ENCODE measurements at places on chromosomes 5 and 9.
A peak's percentile ranks its signal among the peaks of the same experiment; 100 is the strongest.

DNA sequence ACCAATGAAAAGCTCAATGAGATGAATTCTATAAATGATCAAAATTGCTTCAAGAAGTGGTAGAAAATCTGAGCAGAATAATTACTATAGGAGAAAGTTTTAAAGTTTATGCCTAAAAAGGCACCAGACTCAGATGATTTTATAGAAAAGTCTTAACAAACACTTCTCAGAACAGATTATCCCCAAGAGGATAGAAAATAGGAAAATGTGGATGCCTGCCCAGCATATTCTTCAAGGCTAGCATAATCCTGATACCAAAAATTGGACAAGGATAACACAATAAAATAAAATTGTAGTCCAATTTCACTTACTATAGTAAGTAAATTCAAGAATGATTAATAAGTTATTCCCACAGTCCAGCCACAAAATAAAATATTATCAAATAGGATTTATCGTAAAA lies 397.0 kb downstream of the NR2F1-AS1 start:
- H3K4me3 ChIP-seq: no peak overlapping the region
- H3K27ac ChIP-seq: no peak overlapping the region
- no peaks in the 10 kb centered on the region for H3K36me3 ChIP-seq
- H3K4me1 ChIP-seq: no peaks in the 10 kb centered on the region
- no peak for DNase-seq
- no peaks in the 10 kb centered on the region for H3K27me3 ChIP-seq

GRCh38 chr5:92687821-92688722 lies 892.9 kb downstream of the NR2F1-AS1 start:
- no peak for DNase-seq
- H3K36me3 ChIP-seq: no peaks in the 10 kb centered on the region

DNA sequence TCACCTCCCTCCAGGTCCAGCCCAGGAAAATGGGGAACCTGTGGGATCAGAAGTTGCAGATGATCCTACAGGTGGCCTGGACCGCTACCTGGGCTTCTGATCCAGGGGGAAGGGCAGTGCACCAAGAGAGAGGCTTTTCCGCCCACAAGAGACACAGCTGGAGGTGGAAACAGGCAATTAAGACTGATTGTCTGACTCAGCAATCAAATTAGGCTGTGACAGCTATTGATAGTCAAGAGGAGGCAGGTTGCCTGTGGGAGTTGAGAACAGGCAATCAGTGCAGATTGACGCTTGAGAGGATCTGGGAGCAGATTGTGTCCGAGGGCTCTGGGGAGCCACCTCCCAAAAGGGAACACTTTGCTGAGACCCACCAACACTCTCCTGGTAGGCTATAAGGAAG lies 71.1 kb upstream of the SLC44A1 start:
- no peak for DNase-seq
- H3K4me3 ChIP-seq: no peak overlapping the region
- no peaks in the 10 kb centered on the region for H3K4me1 ChIP-seq
- no peaks in the 10 kb centered on the region for H3K36me3 ChIP-seq

DNA sequence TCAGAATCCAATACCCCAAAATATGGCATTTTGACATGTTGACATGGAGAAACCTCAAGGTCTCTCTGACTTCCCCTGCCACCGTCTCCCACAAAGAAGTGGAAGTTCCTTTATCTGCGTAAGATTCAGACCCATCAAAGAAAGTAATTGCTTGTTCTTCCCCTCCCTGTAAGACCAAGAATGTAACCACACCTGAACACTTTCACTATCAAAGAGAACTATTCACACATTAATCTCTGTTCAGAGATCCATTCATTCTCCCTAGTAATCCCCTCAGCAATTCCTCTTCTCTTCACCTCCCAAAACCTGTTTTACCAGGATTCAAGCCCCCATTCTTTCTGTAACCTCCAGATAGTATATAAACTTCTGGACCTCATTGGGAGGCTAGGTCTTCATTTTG lies 4.1 kb upstream of the SLC1A1 start:
- peaks cover 6% of the 10 kb centered on the region for H3K4me1 ChIP-seq
- DNase-seq: no peak
- H3K27me3 ChIP-seq: peaks cover 11% of the 10 kb centered on the region
- no peaks in the 10 kb centered on the region for H3K36me3 ChIP-seq
- no peak overlapping the region for H3K27ac ChIP-seq

DNA sequence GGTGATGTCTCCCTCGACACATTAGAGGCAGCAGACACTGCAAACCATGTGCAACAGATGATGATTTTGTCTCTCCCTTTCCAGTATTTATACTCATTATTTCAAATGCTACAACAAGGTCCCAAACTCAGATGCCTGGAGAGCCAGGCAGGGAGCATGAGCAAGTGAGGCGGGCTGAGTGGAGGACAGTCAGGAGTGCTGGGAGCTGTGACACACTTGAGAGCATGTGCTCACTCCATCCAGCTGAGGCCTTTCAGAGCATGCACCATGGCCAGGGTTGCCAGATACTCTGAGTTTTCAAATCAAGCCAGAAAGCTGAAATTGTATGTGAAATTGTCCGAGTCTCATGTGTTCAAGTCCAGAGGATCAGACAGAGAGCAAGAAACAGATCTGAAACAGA lies 55.8 kb upstream of the SLC2A8 start:
- no peaks in the 10 kb centered on the region for H3K36me3 ChIP-seq
- no peak for DNase-seq
- H3K27me3 ChIP-seq: no peaks in the 10 kb centered on the region
- no peak overlapping the region for H3K27ac ChIP-seq
- H3K4me1 ChIP-seq: peaks cover 32% of the 10 kb centered on the region

DNA sequence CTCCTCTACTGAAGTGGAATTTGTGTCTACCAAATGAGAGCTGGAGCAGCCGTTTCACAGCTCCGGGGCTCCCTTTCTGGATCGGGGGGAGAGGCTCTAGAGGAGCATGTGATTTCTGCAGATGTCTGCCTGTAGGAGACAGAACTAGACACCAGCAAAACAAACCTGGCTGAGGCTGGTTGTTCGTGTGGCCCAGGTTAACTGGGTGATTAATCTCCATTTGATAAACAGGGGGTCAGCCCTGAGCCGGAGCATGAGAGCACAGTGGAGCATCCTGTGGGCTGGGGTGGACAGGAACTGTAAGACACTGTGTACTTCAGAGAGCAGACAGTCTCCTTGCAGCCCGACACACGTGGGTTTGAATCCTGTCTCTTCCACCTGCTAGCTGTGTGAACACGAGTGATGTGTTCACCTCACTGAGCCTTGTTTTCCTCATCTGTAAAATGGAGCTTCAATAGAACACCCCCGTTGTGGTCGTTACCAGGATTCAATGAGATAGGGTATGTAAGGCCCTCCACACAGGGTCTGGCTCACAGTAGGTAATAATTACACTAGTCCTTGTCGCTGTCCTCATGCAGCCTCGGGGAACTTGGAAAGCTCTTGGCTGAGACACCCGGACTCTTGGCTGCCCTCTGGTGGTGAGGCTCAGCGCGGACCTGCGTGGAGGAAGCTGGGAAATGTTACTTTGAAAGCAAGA lies 12.9 kb downstream of the CXCL14 start:
- no peaks in the 10 kb centered on the region for H3K36me3 ChIP-seq
- no peaks in the 10 kb centered on the region for H3K27me3 ChIP-seq
- no peak overlapping the region for H3K4me3 ChIP-seq
- H3K27ac ChIP-seq: no peak overlapping the region

- H3K4me1 ChIP-seq: peaks cover 23% of the 10 kb centered on the region
- no peaks in the 10 kb centered on the region for H3K27me3 ChIP-seq
- peaks cover 44% of the 10 kb centered on the region for H3K36me3 ChIP-seq
- peak overlapping the region; percentile 83 for H3K4me3 ChIP-seq
Observed at GRCh38 chr9:131530546-131530919, 530 bp downstream of the UCK1 start.

GRCh38 chr9:83006378-83006777 lies 56.6 kb downstream of the RASEF start:
- H3K36me3 ChIP-seq: no peaks in the 10 kb centered on the region
- H3K4me3 ChIP-seq: no peak overlapping the region
- no peak overlapping the region for H3K27ac ChIP-seq
- H3K4me1 ChIP-seq: no peaks in the 10 kb centered on the region
- DNase-seq: no peak
- no peaks in the 10 kb centered on the region for H3K27me3 ChIP-seq

GRCh38 chr9:127589955-127590370 lies 22.1 kb upstream of the STXBP1 start:
- no peaks in the 10 kb centered on the region for H3K36me3 ChIP-seq
- DNase-seq: no peak
- H3K4me3 ChIP-seq: no peak overlapping the region
- H3K27ac ChIP-seq: no peak overlapping the region

DNA sequence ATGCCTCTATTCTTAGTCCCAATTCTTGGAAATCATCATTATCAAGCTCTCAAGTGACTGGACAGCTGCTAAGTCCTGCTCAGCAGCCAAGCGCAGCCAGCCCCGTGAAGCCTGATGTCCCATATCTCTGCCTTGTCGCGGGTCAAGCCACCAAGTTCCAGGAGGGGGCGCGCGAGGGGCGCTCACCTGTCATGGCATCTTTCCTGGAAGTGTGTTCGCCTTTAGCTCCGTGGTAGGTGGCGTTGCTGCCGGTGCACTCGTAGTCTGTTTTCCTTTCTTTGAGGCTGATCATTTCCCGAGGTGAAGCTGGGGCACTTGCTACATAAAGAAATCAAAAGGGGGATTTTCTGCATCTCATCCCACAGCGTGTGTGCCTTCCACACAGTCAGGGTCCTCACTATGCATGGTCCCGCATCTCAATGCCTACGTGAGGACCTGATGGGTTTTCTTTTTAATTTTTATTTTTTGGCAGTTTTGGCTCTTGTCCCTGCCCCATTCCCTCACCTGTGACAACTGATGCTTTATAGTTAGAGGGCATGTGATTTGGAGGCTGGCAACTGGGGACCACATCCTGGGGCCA lies 227.0 kb upstream of the DAP start:
- H3K4me1 ChIP-seq: no peaks in the 10 kb centered on the region
- DNase-seq: no peak
- H3K27me3 ChIP-seq: no peaks in the 10 kb centered on the region
- no peak overlapping the region for H3K4me3 ChIP-seq

DNA sequence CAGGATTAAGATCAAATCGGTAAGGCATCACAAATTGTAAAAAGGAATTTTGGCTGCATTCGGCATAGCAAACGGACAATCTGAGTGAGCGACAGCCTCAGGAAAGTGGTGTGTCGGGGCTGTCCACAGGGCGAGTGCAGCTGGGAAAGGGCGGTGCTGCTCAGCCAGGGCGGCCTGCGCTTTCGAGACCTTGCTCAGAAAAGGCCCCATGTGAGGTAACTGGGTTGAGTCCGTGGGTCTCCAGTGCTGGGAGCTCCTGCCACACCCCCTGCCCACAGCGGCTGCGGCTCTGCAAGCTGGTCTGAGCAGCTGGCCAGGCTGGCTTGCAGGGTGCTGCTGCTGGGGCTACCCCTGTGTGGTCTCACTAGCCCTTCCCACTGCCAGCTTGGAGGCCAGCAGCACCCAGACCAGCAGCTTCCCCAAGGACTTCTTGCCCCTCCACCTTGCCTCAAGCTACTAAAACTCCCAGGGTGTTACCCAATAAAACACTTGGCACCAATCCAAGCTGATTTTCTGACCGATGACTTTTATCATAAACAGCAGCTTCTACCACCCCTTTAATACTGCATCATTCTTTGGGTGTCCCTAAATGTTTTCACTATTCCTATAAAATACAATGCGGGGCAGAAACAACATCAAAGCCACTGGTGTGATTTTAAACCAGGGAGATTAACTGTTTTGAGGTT lies 6.2 kb downstream of the SURF2 start:
- H3K4me3 ChIP-seq: no peak overlapping the region
- no peaks in the 10 kb centered on the region for H3K27me3 ChIP-seq
- peaks cover 38% of the 10 kb centered on the region for H3K4me1 ChIP-seq
- DNase-seq: no peak
- peak overlapping the region; percentile 57 for H3K27ac ChIP-seq
- H3K36me3 ChIP-seq: peaks cover 91% of the 10 kb centered on the region

GRCh38 chr5:76855961-76856360 lies 6.1 kb downstream of the S100Z start:
- DNase-seq: peak; percentile 5
- H3K36me3 ChIP-seq: no peaks in the 10 kb centered on the region
- H3K4me1 ChIP-seq: no peaks in the 10 kb centered on the region

- H3K36me3 ChIP-seq: no peaks in the 10 kb centered on the region
- H3K4me3 ChIP-seq: no peak overlapping the region
- no peak for DNase-seq
- H3K27ac ChIP-seq: no peak overlapping the region
Observed at GRCh38 chr5:73587923-73588322, 22.4 kb downstream of the UTP15 start.

DNA sequence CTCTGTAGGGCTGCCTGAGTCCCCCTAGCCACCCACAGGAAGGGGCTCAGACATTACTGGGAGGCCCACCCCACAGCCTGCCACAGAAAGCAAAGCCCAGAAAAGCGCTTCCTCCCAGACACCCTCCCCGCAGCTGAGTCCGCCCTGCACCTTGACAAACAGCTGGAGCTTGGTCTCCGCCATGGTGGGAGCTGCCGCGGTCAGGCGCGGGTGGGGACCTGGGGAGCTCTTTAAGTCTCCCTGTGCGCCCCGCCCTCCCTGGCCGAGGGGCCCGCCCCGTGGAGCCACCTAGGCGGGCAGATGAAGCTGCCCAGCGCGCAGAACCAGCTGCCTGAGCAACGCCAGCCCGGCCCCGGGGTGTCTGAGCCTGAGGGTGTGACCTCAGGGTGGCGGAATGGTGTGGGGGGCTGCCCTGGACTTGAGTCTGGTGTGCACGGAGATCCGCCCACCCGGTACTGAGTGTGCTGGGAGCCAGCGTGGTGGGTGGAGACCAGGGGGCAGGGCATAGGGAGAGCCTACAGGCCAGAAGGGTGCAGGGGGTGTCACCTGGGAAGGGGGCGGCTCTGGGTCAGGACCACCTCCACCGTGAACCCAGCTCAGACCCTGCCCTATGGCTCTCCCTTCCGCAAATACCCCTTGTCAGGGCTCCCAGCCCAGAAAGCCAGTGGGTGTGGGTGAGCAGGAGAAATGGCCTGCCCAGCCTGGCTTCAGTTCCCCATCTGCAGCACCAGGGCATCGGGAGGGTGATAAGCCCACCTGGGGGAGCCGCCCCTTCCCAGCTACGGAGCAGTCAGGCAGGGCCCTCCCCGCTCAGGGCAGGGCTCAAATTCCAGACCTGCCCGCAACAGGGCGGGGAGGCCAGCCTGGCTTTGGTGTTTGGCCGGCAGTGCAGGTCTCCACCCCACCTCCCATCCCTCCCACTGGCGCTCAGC lies at the start of gene CLIC3:
TSS of gene CLIC3 (minus strand) at position 208 of the 932 bp plus-strand sequence. CDS start at position 183, 25 bp downstream.
- no peaks in the 10 kb centered on the region for H3K36me3 ChIP-seq
- peaks cover 51% of the 10 kb centered on the region for H3K4me1 ChIP-seq
- H3K27ac ChIP-seq: peak within 1 kb of the TSS; percentile 83
- DNase-seq: no peak
- H3K4me3 ChIP-seq: peak within 1 kb of the TSS; percentile 62
- no peaks in the 10 kb centered on the region for H3K27me3 ChIP-seq

GRCh38 chr9:97769208-97769607 lies 72.1 kb upstream of the XPA start:
- H3K4me1 ChIP-seq: peaks cover 13% of the 10 kb centered on the region
- H3K27ac ChIP-seq: no peak overlapping the region
- H3K27me3 ChIP-seq: no peaks in the 10 kb centered on the region
- H3K36me3 ChIP-seq: no peaks in the 10 kb centered on the region
- no peak overlapping the region for H3K4me3 ChIP-seq

GRCh38 chr9:88745276-88746001 lies 210.5 kb downstream of the NXNL2 start:
- H3K36me3 ChIP-seq: no peaks in the 10 kb centered on the region
- peak overlapping the region; percentile 51 for H3K27ac ChIP-seq
- peaks cover 10% of the 10 kb centered on the region for H3K4me1 ChIP-seq

GRCh38 chr5:123297866-123298265 lies 125.3 kb downstream of the CEP120 start:
- no peaks in the 10 kb centered on the region for H3K27me3 ChIP-seq
- no peak for DNase-seq
- no peak overlapping the region for H3K27ac ChIP-seq
- no peaks in the 10 kb centered on the region for H3K4me1 ChIP-seq
- H3K36me3 ChIP-seq: no peaks in the 10 kb centered on the region
- H3K4me3 ChIP-seq: no peak overlapping the region

GRCh38 chr9:11340654-11341053 lies 727.9 kb upstream of the PTPRD start:
- H3K27me3 ChIP-seq: no peaks in the 10 kb centered on the region
- no peak overlapping the region for H3K27ac ChIP-seq
- DNase-seq: no peak
